Activated CD4-positive, CD25-positive, alpha-beta regulatory T cell treated with anti-CD3 and anti-CD28 coated beads, Interleukin-2, amount 50 U/mL, for 24 hours (primary cell): ENCODE measurements at places on chromosomes 2 and 18.
A peak's percentile ranks its signal among the peaks of the same experiment; 100 is the strongest.

GRCh38 chr2:174624895-174625430 lies 27.4 kb upstream of the WIPF1 start:
- ATAC-seq, result no peak

DNA sequence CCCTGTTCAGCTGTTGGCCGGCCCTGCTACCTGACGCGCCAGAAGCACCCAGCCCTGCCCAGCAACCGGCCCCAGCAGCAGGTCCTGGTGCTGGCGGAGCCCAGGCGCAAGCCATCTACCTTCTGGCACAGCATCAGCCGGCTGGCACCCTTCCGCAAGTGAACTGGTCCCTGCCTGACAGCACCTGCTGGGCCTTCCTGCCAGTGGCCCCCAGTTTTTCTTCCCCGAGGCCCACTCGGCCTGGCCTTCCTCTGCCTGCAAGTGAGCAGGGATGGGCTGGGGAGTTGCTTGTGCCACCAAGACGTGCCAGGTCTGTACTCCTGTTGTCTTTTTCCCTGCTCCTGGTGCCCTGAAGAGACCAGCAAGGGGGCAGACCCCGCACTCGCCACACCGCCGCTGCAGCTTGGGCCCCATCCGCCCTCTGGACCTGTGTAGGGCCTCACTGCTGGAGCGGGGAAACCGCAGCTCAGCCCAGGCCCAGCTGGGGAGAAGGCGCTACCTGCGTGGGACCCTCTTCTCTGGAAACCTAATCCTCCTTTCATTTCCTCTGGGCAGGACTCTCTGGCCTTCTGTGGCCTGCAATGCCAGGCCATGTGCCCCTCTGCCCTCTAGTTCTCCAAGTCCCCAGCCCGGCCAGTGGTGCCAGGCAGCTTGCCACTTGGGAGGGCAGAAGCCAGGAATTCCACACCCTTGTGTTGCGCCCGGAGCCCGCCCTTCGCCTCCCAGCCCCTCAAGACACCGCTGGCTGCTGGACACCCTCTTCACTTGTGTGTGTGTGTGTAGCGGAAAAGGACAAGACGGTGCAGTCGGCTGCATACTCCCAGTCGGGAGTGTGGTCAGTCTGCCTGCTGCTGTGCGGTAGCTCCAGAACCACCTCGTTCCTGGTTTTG lies 47.0 kb downstream of the FAM168B start:
- no peak for ATAC-seq

GRCh38 chr2:119897736-119898395 lies 115.0 kb upstream of the EPB41L5 start:
- ATAC-seq, result no peak

DNA sequence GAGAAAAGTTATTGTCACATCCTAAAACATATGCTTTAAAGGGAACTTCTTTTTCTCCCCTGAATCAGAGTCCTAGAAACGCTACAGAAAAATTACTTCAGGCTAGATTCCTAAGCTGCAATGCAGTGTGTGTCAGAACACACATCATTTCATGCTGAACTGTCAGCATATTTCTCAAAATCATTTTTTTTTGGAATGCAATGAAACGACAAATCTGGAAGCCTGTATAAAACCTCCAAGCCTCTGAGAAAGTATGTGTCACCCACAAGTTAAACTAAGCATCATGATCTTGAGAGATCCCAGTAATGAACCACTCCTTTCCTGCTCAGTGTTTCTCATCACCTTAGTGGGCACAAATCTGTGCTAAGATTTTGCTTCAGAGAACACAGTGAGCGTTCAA lies 276.2 kb downstream of the ZNF521 start:
- ATAC-seq, result no peak

DNA sequence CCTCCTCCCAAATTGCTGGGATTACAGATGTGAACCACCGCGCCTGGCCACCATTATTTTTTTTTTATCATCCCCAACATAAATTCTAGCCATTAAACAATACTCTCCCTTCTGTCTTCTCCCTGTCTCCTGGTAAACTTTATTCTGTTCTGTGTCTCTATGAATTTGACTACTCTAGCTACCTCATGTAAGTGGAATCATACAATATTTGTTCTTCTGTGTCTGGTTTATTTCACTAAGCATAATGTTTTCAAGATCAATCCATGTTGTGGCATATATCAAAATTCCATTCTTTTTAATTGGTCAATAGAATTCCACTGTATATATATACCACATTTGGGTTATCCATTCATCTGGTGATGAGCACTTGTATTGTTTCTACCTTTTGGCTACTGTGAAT lies 71.6 kb downstream of the MCFD2 start:
- no peak for ATAC-seq

- ATAC-seq, result no peak
Measured at GRCh38 chr2:204477358-204477950, 67.8 kb upstream of the PARD3B start.

GRCh38 chr2:237923481-237924163 lies 43.2 kb upstream of the UBE2F start:
- ATAC-seq, result peak; percentile 94

GRCh38 chr2:189552991-189553404 lies 27.6 kb downstream of the SLC40A1 start:
- no peak for ATAC-seq

- no peak for ATAC-seq
Measured at GRCh38 chr18:31356025-31356424, 20.6 kb upstream of the DSG4 start.

GRCh38 chr2:120598416-120598815 lies 137.3 kb upstream of the GLI2 start:
- no peak for ATAC-seq

GRCh38 chr2:10362096-10362897 lies 59.6 kb downstream of the HPCAL1 start:
- no peak for ATAC-seq

DNA sequence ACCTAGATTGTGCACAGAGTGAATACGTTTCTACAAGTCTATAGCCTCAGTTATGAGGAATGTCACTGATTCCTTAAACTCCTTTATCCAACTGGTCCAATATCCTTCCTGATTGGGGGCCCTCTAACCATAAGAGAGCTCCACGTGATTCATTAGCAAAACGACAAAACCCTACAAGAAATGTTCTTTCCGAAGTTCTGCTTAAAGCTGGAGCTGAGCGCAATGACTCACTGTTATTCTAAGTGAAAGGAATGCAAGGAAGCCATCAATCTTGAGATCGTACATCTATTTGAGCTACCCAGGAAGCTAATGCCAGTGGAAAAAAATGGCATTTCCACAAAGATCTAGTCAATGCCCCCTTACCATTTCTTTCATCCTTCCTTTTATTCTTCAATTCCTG lies 354.9 kb upstream of the CDH20 start:
- ATAC-seq, result no peak

- ATAC-seq, result no peak
Measured at GRCh38 chr2:121836611-121837010, 81.2 kb downstream of the TSN start.

- peak; percentile 21 for ATAC-seq
Measured at GRCh38 chr18:58970943-58971790, 106.5 kb downstream of the ZNF532 start.

GRCh38 chr18:13218368-13218991 lies at the start of gene LDLRAD4:
LDLRAD4 (plus strand) TSS chr18:13218760.
- no peak for ATAC-seq

DNA sequence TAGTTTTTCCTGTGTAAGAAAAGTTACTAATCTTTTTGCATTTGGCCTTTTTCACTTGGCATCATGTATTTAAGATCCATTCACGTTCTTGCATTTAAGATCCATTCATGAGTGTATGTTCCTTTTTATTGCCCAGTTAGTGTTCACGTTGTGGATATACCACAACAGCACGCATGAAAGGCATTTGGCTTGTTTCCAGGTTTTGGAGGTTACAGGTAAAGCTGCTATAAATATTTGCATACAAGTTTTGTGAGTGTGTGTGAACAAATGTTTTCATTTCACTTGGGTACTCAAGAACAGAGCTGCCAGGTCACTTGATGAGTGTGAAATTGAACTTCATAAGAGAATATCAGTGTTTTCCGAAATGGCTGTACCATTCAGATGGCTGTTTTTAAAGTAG lies 121.2 kb downstream of the CCBE1 start:
- ATAC-seq, result no peak

GRCh38 chr18:55465313-55465712 lies 122.7 kb downstream of the TCF4 start:
- no peak for ATAC-seq

- no peak for ATAC-seq
Measured at GRCh38 chr2:181697571-181697970, 17.3 kb upstream of the NEUROD1 start.

DNA sequence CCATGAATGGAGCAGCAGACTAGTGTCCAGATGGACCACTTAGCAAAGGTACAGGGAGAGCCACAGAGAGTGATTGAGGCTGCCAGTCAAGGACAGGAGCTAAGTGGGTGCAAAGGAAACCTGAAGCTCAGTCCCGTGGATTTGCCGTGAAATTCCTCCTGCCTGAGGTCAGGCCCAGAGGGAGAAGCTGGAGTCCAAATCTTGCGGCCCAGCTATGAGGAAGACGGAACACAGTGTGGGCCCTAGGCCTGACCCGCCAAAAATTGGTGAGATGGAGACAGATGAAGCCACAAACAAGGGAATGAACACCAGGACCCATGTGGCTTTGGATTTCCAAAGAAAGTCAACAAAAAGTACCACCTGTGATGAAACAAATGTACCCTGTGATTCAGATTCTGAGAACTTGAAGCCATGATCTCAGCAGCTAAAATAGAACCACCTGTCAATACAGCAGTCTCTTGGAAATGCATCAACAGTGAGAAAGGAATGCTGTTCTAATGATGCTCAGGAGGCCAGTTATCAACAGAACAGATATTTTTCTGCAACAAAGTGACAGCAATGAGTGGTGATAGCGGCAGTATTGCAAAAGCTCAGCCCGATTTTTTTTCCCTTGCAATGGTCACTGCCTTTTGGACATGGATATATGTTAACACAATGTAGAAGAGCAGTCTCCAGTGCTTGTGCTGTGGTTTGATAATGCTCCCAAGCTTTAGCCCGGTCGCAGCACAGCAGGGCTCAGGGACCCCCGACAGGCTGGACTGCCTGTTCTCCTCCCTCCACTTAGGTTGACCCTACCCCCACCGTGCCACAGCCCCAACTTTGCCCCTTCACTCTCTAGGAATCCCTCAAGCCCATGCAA lies 10.7 kb downstream of the COL6A3 start:
- ATAC-seq, result no peak

- ATAC-seq, result no peak
Measured at GRCh38 chr18:79410731-79411613, 15.2 kb downstream of the NFATC1 start.

DNA sequence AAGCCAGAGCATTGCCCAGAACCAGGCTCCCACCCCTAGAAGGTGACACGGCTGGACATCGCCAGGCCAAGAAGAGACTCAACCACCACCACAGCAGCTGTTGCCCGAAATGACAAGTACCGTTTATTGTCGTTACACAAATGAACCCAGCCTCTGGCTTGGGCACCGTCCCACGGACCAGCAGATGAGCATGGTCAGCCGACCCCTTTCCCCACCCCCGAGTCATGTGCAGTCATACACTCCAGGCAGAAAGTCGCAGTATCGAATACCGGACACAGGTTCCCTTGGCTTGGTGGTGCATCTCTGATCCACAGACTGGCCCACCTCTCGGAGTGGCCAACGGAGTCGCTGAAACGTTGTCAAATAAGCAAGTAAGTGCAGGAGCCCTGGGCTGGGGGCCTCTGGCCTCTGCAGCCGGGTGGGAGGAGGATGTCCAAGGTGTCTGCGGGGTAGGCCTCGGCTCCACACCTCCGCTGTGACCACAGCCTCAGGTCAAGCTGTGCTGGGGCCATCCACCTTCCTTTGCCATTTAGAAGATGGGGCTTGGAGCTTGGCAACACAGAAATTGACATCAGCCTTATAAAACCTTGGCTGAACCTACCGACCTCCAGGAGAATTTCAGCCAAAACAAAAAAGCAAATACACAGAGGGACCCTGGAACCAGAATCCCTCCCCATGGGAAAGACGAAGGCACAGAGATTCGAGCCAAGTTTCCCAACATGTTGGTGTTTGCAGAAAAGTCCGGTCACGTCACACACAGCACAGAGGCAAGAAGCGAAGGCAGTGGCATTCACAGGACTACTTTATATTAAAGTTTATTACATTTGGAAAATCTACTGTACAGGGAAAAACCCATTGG lies 24.0 kb downstream of the SDC1 start:
- ATAC-seq, result no peak

GRCh38 chr2:111238296-111238695 lies 117.6 kb downstream of the BCL2L11 start:
- ATAC-seq, result no peak

GRCh38 chr18:24609254-24609653 lies 148.8 kb downstream of the HRH4 start:
- no peak for ATAC-seq
